ENCODE measurements at places on chromosomes 3 and 15. TPM values are rescaled to one million over a fixed set of nuclear protein-coding genes. Genes with fewer than 3 reads are reported as not detected.

GRCh38 chr3:187931101-187931500 is 185.8 kb upstream of the BCL6 start:
- DNase-seq, result no peak

DNA sequence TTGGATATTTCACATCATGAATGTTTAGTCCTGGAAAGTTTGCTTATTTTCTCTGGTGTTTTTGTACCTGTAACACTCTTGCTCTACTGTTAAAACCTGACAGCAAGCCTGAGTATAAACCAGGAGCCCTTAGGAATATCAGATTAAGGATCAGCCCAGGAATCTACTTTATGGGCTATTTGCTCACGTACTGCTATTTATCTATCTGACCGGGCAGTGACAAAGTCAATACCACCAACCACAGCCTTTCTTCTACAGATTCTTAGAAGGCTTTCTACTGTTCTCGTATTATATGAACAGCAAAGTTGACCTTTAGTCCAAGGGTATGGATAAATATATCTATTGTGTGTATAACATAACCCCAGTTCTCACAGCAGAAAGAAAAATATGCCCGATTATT is 521.2 kb downstream of the RBMS3 start:
- DNase-seq, result no peak

- DNase-seq, result no peak
Observed at GRCh38 chr3:189080745-189081144, 91.0 kb upstream of the TPRG1 start.

DNA sequence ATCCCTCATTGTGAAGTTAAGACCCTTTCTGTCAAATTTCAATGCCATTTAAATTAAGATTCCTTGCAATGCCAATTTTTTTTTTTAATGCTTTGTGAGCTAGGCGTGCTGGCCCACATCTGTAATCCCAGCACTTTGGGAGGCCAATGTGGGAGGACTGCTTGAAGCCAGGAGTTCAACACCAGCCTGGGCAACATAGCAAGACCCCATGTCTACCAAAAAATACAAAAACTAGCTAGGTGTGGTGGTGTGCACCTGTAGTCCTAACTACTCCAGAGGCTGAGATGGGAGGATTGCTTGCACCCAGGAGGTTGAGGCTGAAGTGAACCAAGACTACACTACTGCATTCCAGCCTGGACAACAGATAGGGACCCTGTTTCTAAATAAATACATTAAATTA is 5.6 kb upstream of the SH3BP5 start:
- DNase-seq, result no peak

DNA sequence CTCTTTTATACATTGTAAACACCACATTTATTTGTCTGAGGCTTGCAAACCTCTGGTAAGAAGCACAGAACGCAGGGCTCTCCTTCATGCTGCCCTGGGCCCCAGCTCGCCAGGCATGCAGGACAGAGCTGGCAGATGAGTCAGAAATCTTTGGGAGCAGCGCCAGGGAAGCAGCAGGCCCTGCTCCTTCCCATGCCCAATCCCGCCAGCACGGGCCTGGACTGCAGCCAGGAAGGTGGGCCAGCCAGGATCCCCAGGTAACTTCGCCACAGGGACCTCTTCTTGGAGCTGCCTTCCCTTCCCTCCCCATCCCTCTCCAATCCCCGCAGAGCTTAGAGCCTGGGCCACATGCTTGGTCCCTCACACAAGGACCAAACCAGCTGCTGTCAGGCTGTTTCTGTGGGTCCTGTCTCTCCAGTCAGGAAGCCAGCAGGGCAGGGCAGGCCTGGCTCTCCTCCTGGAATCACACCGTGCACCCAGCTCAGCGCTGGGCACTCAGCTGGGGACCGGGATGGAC is 8.8 kb downstream of the STOML1 start:
- no peak for DNase-seq

GRCh38 chr15:48592221-48592731 is 53.2 kb downstream of the FBN1 start:
- no peak for DNase-seq

- DNase-seq, result no peak
Observed at GRCh38 chr15:78291698-78292097, 7.7 kb downstream of the SKIC8 start.

DNA sequence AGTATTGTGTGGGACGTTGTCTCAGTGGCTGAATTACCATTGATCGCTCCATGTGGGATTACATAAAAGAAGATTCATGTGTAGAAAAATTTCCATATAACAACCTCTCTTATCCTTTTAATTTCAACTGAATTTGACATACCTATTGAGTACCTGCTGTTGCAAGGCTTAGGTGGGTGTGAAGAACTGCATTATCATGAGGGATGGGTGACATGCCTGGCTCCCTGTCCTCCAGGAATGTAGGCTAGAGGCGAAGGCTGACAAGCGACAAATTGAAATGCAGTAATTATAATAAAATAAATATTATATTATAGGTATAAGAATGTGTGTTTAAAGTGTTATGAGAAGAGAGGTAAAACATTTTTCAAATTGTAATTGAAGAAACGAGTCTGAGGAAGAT is 52.7 kb upstream of the SPESP1 start:
- no peak for DNase-seq

DNA sequence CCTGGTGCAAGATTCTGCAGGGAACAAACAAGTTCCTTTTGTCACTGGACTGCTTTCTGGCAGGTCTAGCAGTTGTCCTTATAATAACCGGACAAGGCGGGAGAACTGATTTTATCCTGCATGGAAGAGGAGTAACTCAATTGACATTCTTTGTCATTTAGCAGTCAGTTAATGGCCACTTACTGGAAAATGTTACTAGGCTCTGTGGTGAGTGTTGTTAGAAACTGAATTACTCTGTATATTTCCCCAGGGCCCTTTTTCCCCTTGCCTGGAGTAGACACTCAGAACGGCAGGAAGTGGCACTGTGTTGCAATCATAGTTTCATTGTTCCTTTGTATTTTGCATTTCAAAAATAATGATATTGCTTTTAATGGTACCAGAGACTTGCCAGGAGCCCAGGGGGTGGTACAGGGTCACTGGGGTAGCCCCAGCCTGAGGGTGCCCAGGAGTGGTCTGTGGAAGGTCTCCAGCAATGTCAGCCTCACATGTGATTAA is 318.6 kb upstream of the LRRFIP2 start:
- no peak for DNase-seq

DNA sequence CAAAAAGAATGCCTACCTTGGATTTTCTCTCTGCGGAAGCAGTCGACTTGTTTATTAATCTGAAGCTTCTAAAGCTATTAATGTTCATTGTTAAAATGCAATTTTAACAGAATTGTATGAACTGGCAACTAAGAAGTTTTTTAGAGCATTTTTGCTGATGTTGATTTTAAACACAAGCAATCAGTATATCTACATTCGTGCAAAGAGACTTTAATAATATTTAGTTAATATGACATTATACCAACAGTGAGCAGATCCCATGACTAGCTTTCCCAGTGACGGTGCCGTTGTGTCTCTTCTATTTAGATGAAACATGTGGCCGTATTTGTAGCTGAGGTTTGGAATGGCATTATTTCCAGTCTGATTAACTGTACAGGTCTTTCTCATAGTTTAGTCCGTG is 88.0 kb downstream of the PEX5L start:
- DNase-seq, result no peak

GRCh38 chr15:87866961-87867360 is 389.6 kb downstream of the NTRK3 start:
- DNase-seq, result no peak

SPINT1 gene
- total RNA-seq, result 1.00 TPM

LINGO1 gene
- not detected for total RNA-seq

ARF4 gene
- total RNA-seq, result 66.8 TPM

EEFSEC gene
- total RNA-seq, result 17.3 TPM

CYP19A1 gene
- not detected for total RNA-seq

SLC27A2 gene
- 0.54 TPM for total RNA-seq

CCR2 gene
- total RNA-seq, result 15.8 TPM
